HuH-7.5 (cell line): ENCODE measurements at places on chromosomes 7 and 10.

- DNase-seq = no peak
Observed at GRCh38 chr7:45685619-45686240, 111.6 kb downstream of the ADCY1 start.

DNA sequence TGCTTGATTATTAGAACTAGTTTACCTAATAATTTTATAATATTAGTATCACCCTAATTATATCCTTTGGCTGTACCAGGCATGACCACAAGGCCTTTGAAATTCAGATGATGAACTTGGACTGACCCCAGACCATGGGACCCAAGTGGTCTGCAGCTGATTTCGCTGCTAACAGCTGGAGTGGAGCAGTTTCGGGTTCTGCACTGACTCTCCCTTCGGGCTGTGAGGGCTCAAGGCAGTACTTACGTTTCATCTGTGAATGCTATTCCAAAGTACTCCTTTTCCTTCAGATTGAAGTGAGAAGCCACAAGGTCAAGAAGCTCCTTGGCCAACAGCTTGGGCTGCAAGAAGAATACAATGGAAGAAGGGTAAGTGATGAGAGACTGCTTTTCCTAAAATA is 223.8 kb downstream of the PRPF18 start:
- DNase-seq = no peak

GRCh38 chr7:146346096-146346495 is 229.5 kb downstream of the CNTNAP2 start:
- DNase-seq = no peak

- DNase-seq = no peak
Observed at GRCh38 chr10:10418387-10418786, 599.3 kb upstream of the CELF2 start.

- DNase-seq = peak; percentile 79
Observed at GRCh38 chr7:155918720-155919390, 106.6 kb upstream of the SHH start.

GRCh38 chr10:58189269-58189668 is 78.4 kb downstream of the IPMK start:
- DNase-seq = no peak

- DNase-seq = no peak
Observed at GRCh38 chr10:58943256-58943890, 233.1 kb upstream of the PHYHIPL start.

GRCh38 chr7:112449353-112449752 is 907 bp upstream of the IFRD1 start:
- DNase-seq = no peak

DNA sequence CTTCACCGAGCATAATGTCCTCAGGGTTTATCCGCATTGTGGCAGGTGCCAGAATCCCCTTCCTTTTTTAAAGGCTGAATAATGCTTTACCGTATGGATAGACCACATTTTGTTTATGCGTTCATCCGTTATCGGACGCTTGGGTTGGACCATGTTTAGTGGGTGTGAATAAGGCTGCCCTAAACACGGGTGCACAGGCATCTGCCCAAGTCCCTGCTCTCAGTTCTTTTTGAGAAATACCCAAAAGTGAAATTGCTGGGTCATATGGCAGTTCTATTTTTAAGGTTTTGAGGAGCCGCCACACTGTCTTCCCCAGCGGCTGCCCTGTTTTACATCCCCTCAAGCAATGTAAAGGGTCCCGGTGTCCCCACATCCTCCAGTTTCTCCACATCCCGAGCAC is 121.6 kb downstream of the DYNC2I1 start:
- DNase-seq = no peak

GRCh38 chr7:106643216-106644000 is 17.6 kb downstream of the CCDC71L start:
- DNase-seq = no peak

DNA sequence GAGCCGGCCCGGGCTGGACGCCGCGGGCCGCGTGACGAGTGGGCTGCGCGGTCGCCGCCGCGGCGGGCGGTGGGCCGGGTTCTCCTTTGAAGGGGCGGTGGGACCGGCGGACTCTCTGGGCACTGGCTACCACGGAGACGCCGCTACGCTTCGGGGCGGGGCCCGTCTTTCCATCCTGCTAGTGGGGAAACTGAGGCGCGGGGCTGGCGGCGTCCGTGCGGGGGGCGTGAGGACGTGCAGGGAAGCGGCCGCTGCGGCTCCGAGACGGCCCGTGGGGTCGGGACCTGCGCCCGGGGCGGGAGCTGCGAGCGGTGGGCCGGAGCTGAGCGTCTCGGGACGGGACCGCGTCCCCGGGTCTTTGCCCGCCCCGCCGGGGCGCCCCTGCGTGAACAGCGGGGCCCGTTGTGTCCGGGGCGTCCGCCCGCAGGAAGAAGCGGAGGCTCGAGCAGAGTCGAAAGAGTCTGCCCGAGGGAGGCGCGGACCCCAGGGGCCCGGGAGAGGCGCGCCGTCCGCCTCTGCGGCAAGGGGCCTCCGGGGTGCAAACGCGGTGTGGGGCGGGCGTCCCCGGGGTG is 548 bp upstream of the BNIP3 start:
- no peak for DNase-seq

DNA sequence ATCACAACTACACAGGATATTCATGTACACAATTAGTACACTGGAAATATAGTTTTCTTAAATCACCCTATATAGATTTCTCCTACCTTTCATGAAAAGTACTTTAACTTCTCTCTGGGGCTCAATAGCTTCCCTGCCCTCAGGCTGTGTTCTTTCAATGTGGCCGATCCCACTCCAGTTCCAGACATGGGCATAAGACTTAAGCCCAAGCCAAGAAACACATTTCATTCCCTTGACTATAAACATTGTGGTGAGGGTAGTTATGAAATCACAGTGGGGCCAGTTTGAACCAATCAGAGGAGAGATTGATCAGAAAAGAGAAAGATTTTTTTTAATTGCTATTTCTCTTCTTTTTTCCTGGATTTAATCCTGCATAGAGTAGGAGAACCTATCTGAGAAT is 904.6 kb upstream of the SORCS1 start:
- DNase-seq = no peak

GRCh38 chr7:71408271-71408670 is 276.3 kb downstream of the GALNT17 start:
- no peak for DNase-seq

DNA sequence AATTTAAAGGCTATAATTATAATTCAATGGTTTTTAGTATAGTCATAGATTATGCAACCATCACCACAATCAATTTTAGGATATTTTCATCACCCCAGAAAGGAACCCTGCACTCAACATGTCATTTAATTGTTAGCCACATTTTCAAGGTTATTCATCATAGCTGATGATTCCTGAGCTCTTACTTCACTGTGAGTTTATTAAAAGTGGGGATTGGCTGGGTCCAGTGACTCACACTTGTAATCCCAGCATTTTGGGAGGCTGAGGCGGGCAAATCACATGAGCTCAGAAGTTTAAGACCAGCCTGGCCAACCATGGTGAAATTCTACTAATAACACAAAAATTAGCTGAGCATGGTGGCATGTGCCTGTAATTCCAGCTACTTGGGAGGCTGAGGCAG is 787 bp downstream of the CCL26 start:
- DNase-seq = no peak

GRCh38 chr10:42960491-42960990 is 116.3 kb upstream of the RET start:
- no peak for DNase-seq

- DNase-seq = no peak
Observed at GRCh38 chr10:89944138-89944537, 242.7 kb downstream of the KIF20B start.

DNA sequence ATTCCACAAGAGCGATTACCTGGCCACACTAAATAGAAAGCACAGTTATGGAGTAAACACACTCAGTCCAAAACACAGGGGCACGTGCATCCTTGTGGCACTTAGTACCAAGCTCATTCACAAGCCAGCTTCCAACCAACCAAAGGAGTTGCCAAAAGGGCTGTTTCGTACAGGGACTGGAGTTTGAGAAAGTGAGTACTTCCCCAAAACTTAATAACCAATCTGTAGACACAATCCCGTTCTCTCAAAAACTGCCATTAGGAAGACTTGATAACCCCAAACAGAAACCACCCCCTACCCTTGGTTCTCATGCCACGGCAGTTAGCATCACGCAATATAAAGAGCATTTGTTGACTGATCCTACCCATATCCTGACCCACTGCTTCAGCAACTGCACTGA is 166.2 kb upstream of the ASAH2 start:
- DNase-seq = no peak

- DNase-seq = no peak
Observed at GRCh38 chr10:21145751-21146435, 248.8 kb upstream of the NEBL start.

DNA sequence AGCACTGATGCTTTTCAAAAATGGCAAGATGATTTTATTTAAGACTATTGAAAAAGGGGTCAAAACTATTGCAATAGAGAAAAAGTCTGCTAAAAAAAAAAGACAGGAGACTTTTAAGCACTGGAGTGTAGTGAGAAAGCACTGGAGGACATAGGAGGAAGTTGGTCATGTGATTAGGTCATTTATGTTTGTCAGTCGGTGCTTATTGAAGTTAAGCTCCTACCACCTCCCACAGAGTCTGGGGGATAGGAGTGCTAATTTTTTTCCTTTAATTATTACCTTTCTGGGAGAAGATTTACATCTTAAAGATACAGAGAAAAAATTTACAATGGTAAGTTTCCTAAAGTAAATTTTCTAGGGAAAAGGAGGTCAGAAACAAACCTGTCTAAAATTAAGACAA is 80.2 kb upstream of the TMEM229A start:
- no peak for DNase-seq

DNA sequence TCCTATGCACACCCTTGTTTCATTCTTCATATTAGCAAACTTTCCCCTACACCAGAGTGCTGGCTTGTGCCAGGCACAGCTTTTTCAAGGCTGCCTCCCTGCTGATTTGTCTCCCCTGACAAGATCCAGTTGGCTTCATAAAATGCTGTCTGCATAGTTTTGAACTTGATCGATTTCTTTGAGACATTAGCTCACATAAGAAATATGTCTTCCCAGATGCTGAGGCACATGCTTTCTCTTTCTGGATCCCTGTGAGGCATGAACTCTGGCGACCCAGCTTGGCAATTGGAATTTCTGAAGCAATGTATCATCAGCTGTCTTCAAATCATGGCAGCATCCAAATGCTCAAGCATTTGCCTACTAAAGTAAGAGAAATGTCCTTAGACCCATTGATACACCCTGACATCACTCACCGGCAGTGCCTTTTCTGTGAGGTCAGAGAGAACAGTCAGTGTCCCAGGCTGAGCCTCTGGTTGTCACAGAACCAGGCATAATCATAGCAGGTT is 616.4 kb upstream of the GHITM start:
- no peak for DNase-seq

- DNase-seq = no peak
Observed at GRCh38 chr10:46311501-46311951, 24.7 kb downstream of the ANTXRL start.

DNA sequence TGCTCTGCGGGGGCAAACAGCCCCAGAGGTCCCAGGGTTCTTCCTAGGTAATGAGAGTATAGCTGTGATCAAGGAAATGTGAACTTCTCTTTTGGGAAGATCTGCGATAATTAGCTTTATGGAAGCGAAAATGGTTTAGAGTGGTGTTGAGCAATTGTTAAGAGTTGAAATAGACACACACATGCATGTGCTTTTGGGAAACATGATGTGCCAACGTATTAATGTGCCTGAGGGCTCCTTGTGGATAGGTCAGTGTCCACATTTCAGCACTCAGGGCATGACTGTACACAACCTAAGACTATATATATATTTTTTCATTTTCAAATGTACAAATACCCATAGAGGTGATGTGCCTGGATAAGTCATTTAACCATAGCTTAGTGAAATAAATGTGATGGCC is 67.0 kb downstream of the GSDME start:
- DNase-seq = no peak

DNA sequence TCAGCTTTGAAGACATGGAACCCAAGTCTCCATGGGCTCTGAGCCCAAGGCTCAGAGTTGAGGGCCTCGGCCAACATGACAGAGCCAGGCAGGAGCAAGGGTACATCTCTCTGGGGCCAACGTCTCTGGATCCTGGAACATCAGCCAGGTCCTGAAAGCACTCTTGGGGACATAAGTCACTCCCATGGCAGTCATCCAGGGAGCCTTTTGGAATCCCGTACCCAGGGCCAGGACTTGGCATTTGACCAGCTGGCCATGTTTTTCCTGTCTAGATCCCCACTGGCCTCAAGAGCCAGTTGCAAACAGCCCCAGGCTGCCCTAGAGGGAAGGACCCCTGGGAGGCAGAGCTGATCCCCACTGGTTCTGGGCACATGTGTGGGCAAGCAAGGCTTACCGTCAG is 4.3 kb upstream of the CXCL12 start:
- DNase-seq = no peak

GRCh38 chr7:143492799-143493739 is 15.4 kb downstream of the TAS2R41 start:
- no peak for DNase-seq

DNA sequence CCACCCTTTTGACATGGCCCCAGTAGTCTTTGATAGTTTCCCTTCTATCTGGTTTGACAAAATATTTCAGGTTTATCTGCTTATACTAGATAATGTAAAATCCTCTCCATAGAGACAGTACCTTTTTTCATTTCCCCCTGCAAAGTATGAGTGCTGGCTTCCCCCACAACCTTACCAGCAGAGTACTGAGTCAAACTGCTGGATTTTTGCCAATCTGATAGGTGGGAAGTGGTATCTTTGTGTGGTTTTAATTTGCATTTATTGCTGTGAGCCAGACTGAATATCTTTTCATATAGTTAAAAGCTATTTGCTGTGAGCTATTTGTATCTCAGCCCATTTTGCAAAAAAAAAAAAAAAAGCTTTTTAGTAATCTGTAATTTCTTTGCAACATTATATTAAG is 32.1 kb upstream of the HECTD2 start:
- DNase-seq = no peak

GRCh38 chr7:44977304-44977958 is 1.4 kb downstream of the MYO1G start:
- no peak for DNase-seq

- no peak for DNase-seq
Observed at GRCh38 chr7:78333530-78334425, 535.2 kb downstream of the PHTF2 start.

DNA sequence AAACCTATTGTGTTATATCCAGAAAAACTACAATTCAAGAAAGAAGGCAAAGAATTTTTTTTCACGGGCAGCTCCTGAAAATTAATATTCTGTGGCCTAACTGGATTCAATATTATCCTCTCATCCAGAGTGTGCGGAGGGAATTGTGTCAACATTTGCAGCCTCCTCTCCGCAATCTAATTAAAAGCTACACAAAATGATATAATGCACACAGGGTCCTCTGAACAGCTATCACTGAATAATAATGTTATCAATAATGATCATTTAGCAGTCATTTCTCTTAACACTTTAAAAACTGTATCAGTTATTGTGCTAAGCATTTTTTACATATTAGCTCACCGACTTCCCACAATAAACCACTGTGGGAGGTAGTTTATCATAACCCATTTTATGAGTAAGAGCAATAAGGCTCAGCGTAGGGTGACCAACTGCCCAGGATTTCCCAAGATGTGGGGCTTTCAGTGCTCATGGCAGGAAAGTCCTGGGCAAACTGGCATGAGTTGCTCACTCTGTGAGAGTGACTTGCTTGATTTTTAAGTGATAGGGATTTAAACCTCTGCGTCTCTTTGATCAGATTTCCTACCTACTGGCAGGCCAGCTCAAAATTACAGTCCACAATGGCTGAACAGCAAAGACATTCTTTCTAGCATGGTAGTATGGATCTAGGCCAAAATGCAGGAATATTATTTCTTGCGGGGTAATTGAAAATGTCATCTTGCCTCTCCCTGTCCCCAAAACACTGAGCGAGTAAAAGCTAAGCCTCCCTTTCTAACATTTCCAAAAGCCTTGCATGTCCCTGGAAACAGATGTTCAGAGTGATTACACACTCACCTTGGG is 65.7 kb downstream of the AOAH start:
- DNase-seq = no peak

GRCh38 chr7:14170872-14171271 is 181.4 kb upstream of the ETV1 start:
- no peak for DNase-seq
